ENCODE measurements at places on chromosomes 5 and 9. TPM values are rescaled to one million over a fixed set of nuclear protein-coding genes. Genes with fewer than 3 reads are reported as not detected.
A peak's percentile ranks its signal among the peaks of the same experiment; 100 is the strongest.

GMCL2 gene
- total RNA-seq: not detected

ICE1 gene
- 20.3 TPM for total RNA-seq

CERCAM gene
- 22.0 TPM for total RNA-seq

- DNase-seq: no peak
Observed at GRCh38 chr9:82512728-82513127, 524.2 kb downstream of the SPATA31D1 start.

DNA sequence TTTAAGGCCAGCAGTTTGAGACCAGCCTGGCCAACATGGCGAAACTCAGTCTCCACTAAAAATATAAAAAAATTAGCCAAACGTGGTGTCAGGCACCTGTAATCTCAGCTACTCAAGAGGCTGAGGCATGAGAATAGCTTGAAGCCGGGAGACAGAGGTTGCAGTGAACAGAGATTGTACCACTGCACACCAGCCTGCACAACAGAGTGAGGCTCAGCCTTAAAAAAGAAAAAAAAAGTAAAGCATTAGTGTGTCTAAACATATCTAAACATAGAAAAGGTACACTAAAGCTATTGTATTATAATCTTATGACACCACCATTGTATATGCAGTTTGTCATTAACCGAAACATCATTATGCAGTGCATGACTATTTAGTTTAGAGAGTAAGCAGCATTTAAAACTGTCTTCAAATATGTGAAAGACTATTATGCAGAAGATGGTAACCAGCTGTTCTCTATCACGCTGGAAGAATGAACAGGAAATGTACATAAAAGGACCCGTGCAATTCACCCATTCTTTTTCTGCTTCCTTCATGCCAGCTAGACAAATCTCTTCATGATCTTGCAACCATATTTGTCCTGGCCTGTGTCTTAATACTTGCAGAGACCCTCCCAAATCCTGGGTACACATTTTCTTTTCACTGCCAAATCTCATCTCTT lies 58.6 kb downstream of the ITGA1 start:
- DNase-seq: no peak

- peak; percentile 30 for DNase-seq
Observed at GRCh38 chr5:67537439-67538148, 341.0 kb upstream of the CD180 start.

DNA sequence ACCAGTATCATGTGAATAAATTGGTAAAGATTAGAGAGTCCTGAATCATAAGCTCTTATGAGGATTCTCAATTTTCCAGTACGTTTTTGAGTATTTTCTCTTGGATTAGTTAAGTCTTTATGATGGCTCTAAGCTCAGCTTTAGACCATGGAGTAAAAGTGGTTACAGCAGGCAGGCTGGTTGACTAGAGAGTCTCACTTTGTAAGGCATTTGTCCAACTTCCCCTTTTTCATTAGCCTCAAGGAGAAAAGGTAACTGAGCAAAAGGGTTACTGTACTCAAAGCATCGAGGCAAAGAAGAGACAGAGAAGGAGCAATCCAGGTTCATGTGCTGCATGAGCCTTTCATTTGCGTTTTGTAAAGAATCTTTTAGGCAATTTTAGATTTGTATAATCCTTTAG lies 8.5 kb downstream of the NOP16 start:
- no peak for DNase-seq

DNA sequence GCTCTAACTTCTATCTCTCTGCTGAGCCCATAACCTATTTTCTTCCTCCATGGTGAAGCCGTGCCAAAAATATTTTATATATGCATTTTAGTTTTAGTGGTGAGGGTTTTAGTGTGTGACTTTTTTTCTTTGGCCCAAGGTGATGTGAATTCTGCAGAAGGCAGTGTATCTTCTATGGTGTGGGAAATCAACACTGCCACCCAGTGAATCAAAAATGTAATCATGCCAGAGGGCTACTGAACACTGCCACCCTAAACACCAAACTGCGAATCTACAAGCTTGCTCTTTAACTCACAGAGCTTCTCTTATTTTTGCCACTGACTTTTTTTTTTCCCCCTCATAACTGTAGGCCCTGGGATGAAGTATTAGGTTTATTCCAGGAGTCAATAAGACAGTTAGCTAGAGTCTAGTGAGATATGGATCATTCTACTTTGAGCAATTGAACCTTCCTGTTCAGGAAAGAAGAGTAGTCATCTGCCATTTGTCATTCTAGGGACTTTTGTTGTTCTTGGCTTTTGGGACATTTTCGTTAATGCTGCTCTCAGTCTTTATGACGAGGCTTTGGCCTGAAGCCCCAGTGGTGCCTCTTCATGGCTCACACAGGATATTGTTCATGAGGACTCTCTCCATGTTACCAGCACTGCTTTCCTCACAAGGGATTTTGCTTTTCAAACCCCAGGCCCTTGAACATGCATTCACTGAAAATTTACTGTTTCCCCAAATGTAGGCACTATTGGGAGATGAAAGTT lies 53.1 kb downstream of the C7 start:
- no peak for DNase-seq

GRCh38 chr5:94908889-94909480 lies 290.5 kb downstream of the SLF1 start:
- peak; percentile 27 for DNase-seq

DNA sequence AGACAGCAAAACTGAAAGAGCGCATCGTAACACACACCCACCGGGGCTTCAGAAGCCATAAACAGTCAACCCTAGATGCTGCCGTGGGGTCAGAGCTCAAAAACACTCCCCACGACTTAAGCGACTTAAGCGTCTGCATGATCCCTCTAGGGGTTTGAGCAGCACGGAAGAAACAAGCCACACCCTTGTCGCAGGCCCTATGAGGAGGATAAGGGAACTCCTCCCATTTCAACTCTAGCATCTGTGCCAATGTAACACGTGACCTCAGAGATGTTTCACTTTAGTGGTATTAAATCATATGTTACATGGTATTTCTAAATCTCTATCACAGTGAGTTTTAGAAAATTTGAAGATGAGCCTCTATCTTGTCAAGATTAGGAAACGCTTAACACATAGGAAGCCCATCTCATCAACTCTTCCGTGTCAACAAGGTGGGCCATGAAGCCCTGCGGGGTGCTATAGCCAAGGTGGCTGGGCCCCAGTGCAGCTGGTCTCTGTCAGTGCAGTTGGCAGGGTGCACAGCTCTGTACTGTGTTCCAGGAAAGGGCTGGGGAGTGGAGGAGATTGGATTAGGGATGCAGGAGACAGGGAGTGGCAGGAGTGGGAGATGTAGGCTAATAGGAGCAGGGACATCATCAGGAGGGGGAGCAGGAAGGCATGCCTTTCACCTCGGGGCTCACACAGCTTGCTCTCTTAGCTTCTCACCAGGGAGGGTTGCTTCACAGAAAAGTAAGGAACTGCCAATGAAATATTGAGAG lies 33.1 kb downstream of the ZCCHC9 start:
- DNase-seq: no peak

DNA sequence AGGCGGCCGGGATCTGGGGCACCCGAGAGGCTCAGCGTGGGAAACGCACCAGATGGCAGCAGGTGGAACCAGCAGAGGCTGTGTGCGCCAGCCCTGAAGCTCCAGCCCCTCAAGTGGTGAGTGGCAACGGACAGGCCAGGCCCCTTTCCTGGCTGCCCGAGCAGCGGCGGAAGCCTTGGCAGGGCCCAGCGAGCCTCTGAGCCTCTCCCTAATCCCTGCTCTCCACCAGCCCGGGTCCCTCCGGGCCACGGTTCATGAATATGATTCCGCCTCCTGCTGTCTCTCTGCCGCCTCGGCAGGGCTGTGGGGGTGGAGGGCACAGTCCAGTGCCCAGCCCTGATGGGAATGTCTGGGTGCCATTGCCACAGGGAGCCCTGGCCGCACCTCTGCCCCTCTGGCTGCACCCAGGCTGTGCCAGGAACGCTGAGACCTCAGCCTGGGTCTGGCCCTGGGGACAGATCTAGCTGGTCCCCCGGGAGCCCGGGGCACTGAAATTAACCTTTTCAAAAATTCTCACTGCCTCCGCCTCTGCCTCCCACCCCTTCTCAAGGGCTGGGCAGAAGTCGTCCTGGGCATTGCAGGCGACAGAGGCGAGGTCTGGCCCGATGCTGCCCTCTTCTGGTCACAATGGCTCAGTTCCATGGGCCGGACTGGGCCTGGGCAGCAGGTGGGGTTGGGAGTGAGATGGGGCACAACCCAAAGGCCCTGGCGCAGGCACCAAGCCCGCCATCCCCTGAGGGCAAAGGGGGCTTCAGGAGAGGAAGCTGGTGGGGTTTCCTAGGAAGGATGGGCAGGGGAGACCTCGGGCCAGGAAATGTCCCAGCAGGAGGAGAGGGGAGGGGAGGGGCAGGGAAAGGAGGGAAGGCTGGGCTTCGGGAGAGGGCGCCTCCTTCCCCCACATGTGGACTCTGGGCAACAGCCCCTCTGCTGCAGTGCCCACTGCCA lies 20.3 kb downstream of the CCDC187 start:
- peak; percentile 89 for DNase-seq

GRCh38 chr9:76652894-76653293 lies 111.3 kb upstream of the PCA3 start:
- peak; percentile 37 for DNase-seq

DNA sequence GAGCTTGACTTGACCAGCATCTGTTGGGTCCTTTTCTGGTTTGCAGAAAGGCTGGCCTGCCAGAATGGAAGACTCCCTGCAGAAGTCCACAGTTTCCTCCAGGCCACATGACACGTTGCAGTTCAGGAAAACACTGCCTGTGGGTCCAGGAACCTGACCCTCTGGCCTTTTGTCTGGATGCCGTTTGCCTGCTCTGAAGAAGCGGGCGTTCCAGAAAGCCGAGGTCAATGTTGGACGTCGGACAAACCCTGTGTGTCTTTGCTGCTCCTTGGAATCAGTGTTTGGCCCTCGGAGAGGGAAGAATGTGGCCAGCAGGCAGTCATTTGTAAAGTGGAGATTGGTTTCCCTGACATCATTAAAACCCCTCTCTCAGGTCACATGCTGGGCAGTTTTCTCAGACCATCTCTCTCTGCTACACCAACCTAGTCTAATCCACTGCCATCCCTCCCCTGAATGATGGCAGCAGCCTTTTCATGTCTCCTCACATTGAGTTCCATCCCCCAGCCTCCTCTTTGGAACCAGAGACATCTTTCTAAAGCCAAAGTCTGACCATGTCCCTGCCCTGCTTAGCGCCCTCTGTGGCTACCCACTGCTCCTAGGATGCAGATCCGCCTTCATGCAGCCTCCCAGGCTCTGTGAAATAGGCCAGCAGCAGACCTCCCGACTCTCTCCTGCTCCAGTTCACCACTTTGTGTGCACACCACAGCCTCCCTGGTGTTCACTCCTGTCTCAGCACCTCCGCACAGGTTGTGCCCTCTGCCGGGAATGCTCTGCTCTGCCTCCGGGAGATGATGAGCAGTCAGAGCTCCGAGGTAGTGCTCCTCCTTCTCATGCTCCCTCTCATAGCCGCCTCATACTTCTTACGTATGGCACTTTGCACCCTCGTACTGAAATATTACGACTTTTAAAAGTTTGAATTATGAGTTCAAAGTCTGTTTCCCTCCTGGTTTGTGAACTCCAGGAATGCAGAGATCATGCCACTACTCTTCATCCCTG lies 75.6 kb downstream of the RALGPS1 start:
- DNase-seq: no peak

Data from Daoy (cell line).